T-helper 22 cell (primary cell): ENCODE measurements at places on chromosomes 5 and 9.

- DNase-seq, result no peak
Observed at GRCh38 chr9:37117956-37118355, 2.4 kb upstream of the ZCCHC7 start.

- DNase-seq, result no peak
Observed at GRCh38 chr9:94490465-94490864, 64.4 kb upstream of the PCAT7 start.

GRCh38 chr9:91700475-91700874 is 249.6 kb downstream of the ROR2 start:
- DNase-seq, result no peak

DNA sequence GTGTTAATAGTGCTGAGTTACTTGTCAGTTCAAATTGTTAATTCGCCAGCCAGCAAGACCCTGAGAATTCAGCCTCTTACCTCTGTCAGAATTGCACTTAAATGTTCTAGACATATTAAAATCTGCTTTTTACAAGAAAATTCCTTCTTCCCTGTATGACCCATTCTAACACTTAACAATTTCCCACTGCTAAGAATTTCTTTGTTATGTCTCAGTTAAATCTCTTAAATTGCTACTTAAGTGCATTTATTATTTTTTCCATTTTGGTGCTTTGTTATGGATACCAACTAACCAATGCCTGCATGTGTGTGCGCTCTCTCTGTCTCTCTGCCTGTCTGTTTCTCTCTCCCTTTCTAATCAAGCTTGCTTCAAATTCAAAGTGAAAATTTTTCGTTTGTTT is 44.9 kb downstream of the IZUMO3 start:
- DNase-seq, result no peak

- no peak for DNase-seq
Observed at GRCh38 chr9:119701651-119702050, 332.4 kb upstream of the BRINP1 start.

GRCh38 chr5:42912184-42912798 is 100.6 kb upstream of the SELENOP start:
- no peak for DNase-seq

DNA sequence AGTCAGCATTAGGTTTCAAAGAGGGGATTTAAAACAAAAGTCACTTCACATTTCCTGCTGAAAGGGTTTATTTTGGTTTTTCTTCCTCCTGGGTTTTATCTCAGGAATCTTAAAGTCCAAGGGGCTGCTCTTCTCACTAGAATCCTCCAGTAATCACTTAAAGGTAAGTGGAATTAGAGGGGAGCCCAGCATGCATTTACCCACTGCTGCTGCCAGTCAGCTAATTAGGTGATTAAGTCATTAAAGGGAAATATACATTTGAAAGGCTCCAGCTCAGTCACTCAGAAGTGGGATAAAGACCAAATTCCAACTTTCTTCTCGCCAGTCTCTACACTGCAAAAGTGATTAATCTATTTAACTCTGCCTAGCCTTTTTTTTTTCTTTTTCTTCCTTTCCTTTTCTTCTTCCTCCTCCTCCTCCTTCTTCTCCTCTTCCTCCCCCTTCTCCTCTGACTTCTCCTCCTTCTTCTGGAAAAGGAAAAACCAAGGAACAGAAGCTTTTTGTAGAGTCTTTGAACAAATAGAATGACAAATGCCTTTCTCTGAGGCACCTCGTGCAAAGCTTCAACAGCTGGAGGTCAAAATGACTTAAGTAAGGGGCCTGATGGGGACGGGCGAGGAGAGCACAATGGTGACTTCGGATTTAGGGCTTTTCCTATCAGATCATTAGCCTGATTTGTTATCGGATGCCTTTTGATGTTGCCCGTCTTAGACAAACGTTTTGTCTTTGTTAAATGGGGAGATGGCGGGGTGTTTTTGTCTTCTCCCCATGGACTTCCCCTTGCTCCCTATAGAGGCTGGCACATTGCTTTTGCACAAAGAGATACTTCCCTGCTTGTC is 617.6 kb downstream of the IRX1 start:
- no peak for DNase-seq

DNA sequence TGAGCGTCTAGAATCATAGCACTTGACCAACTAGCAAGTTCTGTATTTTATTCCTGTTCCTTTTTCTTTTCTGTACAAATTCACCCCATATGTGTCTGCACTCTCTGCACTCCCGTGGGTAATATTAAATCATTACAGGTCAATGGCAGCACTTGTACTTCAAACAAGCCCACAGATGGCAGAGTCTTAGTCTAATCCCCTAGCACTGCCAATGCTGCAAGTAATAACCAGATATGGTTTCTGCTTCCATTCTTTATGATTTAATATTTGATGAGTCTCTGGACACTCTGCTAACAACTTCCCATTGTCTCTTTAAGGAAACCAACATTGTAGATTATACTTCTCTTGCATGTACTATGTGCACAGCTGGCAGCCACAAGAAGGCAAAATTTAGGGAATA is 343.8 kb upstream of the CHD1 start:
- DNase-seq, result no peak

DNA sequence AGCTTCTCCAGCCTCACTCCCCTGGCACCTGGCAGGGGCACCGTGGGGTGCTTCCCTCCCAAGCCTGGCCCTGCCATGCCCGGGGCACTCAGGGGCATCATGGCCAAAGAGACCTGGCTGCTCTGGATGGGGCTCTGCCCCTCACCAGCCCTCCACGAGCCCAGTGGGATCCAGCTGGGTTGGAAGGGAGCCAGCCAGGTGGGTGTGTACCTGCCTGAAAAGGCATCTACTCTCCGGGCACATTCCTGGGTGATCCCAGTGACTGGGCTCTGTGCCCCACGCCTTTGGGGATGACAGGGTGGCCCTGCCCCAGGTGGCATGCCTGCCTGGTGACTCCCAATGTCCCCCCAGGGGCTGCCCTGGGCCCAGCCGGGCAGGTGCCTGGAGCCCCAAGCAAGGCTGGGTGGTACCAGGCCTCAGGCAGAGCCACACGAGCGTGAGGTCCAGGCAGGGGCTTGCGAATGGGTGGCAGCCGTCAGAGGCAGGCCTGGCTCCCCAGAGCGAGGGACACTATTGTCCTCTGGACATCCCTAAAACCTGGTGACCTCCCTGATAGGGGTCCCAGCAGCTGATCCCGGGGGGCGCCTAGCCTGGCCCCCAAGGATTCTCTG is 777 bp downstream of the GPSM1 start:
- DNase-seq, result no peak

DNA sequence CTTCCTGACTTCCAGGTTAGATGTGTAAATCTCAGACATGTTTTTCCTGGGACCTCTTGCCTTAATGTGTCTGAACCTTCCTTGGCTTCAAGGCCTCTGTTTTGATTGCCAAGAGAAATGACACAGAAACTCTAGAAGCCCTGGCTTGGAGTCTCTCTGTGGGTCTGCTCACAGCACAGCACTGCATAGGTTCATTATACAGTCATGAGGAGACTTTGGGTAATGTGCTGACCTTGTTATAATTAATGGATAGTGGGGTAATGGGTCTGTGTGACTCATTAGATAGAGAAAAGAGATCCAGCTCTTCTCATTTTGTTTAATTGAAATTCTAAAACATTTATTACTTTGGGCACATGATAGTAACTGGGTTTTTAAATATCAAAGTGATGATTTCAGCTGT is 175.8 kb upstream of the GLRA1 start:
- no peak for DNase-seq

GRCh38 chr5:16178745-16179372 is 732 bp downstream of the MARCHF11 start:
- no peak for DNase-seq

DNA sequence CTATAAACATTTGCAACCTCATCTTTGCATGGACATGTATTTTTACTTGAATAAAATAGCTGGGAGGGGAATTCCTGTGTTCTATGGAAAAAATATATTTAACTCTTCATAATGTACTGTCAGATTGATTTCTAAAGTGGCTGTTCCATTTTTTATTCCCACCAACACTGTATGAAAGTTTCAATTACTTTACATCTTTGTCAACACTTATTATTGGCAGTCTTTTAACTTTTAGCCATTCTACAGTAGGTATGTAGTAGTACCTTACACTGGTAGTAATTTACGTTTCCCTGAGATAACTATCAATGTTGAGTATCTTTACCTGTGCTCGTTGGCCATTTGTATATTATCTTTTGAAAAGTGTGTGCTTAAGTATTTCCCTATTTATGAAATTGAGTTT is 429.7 kb downstream of the KIAA0825 start:
- DNase-seq, result no peak

- no peak for DNase-seq
Observed at GRCh38 chr5:179273073-179273435, 72.2 kb downstream of the ADAMTS2 start.

DNA sequence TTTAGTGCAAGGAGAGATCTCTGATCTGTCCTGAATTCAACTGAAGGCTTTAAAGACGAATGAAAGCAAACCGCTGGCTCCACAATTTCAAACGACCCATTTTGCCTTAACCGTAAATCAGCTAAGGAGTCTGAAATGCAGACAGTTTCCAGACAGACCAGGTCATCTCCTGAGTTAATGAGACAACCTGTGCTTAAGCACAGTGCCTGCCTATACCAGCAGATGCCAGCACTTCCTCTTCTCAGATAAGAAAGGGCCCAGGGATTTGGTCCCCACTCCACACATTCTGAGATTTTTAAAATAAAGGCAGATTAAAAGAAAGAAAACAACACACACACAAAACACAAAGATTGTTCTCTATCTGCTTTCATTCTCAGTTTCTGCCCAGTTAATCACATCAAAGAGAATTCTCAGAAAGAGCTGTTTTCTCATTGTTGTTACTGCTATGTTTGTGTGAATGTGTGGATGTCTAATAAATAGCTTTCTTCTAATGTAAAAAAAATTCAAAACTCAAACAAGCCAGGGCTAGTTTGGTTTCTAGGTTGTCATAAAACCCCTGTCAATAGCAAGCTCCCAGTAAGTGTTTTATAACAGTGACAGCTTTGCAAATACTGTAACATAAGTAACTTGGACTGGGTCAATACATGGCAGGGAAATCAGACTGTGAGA is 157.7 kb upstream of the SLC24A2 start:
- no peak for DNase-seq

GRCh38 chr5:55997742-55998351 is 3.1 kb upstream of the IL6ST start:
- DNase-seq, result no peak

DNA sequence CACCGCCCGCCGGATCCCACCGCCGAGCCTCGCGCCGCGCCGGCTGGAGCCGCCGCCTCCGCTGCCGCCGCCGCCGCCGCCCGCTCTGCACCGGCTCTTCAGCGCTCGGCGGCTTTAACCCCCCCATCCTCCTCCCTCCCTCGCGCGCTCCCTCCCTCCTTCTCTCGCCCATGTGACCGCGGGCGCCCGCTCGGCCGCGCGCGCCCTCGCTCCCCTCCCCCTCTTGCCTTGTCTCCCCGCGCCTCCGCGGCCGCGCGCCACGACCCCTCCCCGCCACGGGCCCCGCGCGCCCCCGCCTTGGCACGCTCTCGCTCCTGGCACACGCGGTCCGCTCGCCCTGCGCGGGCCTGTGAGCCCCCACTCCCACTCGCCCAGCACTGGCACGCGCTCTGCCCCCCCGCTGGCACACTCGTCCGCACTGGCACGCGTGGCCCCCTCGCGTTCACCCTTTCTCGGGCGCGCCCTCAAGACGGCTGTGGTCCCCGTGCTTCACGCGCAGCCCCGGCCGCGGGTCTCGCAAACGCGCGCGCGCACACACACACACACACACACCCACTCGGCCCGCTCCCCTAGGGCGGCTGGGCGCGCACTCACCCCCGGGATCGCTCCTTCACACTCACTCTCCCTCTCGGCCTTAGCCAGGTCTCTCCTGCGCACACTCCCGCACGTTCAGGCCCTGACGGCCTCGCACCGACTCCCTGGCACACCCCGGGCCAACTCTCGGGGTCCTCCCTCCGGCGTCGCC is at the start of gene CNTFR:
TSS of gene CNTFR (minus strand) at position 89 of the 745 bp plus-strand sequence. CDS start 20,743 bp downstream, outside the sequence.
- DNase-seq, result no peak

DNA sequence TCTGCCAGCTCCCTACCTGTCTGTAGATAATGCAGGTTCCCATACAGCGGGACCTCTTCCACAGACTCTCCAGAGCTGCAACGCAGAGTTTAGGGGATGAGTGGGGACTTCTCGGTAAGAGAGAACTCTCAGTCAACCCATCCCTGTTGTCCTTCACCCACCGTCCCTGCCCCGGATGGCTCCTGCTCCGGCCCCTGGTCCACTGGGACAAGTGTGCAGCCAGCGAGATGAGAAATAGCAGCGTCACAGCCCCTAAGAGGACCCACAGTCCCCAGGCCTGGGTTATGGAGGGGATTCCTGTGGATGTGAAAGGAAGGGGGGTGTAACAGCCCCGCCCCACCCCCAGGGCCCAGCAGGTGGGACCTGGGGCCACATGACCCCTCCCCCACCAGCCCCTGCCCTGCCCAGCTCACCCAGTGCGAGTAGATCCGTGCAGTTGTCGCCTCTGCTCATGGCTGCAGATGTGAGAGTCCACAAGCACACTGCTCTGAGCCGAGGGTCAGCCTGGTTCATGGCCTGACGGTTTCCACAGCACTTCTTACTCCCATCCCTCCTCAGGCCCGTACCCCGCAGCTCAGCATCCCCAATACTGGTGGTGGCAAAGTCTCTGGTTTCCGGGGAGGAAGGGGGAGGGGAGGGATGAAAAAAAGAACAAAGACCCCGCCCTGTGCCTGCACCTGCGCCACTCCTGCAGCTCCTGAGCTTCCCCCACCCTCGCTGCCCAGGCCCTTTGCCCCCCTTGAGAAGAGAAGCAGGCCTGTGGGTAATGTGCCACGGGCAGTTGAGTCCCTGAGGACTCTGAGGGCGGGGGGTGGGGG is at the start of gene SIT1:
TSS of gene SIT1 (minus strand) at position 591 of the 818 bp plus-strand sequence. CDS start at position 513, 78 bp downstream.
- no peak for DNase-seq

- DNase-seq, result no peak
Observed at GRCh38 chr5:142233083-142234032, 91.5 kb downstream of the SPRY4 start.

DNA sequence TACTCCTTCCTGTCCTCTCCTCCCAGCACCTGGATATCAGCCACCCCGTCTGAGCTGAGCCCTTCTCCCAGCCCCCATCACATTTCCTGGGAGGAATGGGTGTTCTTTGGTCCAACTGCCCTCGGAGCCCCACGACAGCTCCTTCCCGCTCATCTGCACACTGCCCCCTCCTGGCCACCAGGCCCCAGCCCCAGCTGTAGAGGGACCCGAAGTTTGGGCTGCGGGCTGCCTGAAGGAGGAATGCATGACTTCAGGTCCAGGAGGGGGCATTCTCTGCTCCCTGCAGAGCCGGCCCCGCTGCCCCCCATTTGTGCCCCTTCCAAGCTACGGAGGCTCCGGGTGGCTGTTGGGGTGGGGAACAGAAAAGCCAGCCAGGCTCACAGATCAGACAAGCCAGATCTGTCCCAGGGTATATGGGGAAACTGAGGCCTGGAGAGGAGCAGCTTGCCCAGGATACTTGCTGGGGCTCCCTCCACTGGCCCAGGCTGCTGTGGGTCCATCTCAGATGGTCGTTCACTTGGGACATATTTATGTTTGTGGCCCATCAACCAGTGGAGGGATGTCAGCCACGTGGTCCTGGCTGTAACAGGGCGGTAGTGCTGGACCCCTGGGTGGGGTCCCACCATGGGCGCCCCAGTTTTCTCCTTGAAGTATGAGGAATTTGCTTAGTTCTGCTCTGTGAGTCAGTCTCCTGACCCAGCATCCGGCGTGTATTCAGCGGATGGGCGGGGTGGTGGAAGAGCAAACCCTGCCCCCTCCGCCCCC is 33.1 kb downstream of the DAB2IP start:
- no peak for DNase-seq

GRCh38 chr5:149640350-149640999 is 59.2 kb downstream of the ARHGEF37 start:
- DNase-seq, result no peak
